ENCODE measurements at places on chromosomes 3 and 15. TPM values are rescaled to one million over a fixed set of nuclear protein-coding genes. Genes with fewer than 3 reads are reported as not detected.

DNA sequence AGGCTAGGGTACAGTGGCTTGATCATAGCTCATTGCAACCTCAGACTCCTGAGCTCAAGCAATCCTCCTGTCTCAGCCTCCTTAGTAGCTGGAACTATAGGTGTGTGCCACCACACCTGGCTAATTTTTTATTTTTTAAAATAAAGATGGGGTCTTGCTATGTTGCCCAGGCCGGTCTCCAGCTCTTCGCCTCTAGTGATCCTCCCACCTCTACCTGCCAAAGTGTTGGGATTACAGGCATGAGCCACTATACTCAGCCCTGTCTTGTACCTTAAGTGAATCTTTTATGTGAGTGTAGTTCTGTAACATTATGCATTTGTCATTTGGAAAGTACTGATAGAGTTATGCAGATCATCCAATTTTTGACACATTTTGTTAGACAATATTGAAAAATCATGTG, 66.9 kb upstream of the C15orf39 start:
- no peak for DNase-seq

- DNase-seq = peak; percentile 89
Measured at GRCh38 chr3:48507256-48508061, 3.5 kb upstream of the SHISA5 start.

DNA sequence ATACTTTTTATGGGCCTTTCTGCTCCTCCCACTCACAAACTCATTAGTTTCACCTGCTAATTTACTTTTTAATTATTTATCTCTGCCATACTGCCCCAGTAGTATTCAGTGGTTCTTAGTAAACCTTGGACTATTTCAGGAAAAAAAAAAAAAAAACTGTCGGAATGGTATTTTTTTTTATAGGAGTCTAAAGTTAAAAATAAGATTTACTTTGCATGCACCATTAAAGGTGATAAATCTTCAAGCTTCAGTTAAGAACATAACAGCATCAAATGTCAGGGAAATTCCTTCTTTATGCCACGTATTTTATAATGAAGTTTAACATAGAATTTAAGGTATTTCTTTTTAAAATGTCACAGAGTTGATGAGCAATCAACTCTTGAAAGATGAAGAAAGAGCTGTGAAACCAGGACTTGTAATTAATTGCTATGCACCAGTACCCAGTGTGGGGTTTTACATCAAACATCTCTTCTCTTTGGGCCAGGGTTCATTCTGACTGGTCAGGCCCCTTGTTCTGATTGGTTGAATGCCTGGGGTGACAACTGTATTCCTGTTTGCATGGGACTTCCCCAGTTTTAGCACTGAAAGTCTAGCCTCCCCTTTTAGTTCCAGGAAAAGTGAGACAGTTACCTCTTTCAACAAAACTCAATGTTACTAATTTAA, 40.3 kb upstream of the PTPRG start:
- peak; percentile 47 for DNase-seq

DNA sequence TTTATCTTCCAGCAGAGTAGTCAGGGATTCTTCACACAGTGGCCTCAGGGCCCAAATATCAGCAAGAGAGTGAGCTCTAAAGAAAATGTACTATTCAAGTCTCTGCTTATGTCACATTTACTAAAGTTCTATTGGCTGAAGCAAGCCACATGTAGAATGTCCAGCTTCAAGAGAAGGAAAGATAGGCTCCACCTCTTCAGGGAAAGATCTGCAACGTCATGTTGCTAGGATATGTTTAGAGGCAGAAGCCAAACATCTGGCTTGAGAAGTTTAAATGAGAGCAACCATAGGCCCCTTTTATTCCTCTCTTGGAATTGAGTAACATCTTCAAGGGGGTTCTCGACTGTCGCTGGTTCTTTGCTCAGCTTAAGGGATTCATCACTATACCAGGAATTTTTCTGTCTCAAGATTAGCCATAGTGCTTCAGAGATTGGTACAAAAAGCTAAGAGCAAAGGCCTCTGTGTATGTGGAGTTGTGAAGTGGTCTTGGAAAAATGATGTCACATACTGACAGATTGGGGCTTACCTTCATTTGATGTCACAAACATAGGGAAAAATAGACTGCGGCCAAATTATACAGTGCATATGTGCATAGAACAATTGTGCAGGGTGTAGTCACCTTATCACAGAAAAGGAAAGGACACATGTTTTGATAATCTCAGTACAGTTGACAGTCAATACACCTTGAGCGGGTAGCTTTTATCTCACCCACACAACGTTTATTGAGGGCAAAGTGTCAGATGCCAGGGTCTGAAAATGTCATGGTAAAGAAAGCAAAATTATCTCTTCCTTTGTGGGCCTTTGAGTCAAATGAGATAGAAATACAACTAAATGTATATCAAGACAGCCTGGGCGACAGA, 11.3 kb upstream of the THRB start:
- no peak for DNase-seq

DNA sequence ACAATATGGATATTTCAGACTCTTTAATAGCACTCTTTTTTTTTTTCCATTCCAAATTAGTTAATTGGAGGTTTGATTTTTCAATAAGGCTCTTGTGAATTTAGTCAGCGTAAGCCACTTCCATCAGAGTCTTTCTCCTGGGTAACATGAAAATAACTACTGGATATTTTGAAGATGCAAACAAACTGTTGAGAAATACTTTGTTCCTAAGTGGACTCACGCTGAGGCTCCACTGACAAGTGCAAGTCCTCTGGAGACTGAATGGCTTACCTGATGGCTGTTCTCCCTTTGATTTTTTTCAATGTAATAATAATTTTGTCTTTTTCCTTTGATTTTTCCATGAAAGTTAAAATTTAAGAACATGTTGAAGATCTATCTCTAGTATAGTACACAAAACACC, 26.0 kb upstream of the TM4SF1 start:
- no peak for DNase-seq

DNA sequence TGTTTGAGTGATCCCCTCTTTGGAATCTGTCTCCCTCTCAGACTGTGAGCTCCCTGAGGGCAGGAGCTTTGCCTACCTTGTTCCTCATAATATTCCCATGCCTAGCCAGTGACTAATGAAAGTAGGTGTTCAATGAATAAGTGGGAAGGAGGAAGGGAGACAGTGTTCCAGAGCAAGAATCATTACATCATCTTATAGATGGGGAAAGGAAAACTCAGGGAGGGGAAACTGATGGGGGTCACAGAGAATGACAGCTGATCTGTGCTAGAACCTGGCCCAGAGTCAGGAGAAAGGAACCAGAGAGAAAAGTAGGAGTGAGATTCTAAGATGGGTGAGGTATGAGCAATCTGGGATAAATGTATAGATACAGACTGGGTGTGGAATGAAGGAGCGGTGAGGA, 29.9 kb downstream of the LINGO1 start:
- DNase-seq = no peak

GRCh38 chr3:149816986-149817385, 4.0 kb downstream of the RNF13 start:
- no peak for DNase-seq

- DNase-seq = no peak
Measured at GRCh38 chr15:74199297-74199652, 3.3 kb downstream of the STRA6 start.

DNA sequence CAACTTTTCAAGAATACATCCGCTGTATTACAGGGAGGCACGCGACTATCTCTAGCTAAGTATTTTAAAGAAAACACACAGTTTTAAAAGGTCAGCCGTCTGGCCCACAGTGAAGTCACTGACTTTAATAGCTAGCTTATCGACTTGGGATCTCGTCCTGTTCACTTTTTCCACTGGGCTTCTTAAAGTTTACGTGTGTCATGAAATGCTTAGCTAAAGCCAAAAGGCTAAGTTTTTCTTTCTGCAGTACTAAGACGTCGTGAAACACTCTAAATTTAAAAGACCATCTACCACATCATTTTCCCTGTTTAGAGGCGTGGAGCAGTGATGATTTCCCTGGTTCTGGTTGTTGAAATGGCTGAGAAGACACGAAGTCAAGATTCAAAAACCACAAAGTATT, 27.1 kb downstream of the LRIG1 start:
- no peak for DNase-seq

DNA sequence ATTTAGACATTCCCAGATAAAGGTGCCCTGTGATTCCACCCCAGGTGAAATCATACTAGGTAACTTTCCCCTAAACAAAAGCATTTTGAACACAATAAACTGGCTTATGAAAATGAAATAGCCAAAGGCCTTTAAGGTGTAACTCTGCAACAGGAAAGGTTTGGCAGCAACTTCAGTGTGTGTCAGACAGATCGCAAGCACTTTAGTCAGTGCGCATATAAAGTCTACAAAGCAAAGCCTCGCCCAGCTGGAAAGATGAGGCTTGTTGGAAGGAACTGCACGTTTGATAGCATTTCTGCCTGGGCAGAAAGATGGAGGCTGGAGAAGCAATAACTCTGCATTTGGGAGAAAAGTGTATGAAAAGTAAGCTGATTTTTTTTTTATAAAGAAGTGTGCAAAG, 57.9 kb downstream of the PRICKLE2 start:
- no peak for DNase-seq

- DNase-seq = no peak
Measured at GRCh38 chr3:14343338-14344112, 58.9 kb upstream of the SLC6A6 start.

DNA sequence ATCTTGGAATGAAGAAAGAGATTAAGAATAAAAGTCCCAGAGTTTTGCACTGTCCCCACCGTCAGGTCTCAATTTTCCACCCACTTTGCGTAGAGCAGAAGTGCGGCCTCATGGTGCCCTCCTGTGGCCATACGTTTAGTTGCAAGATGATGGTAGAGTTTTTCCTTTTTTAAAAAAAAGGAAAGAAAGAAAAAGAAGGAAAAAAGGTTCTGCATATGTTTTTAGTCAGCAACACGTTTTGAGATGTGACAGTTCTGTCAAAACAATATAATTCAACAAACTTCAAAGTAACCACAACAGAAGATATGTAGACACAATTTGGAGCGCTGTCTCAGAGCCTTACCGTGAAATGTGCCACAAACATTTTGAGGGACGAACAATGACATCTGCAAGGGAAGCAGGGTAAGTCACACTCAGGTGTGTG, 24.6 kb downstream of the EBLN2 start:
- DNase-seq = peak; percentile 52

DNA sequence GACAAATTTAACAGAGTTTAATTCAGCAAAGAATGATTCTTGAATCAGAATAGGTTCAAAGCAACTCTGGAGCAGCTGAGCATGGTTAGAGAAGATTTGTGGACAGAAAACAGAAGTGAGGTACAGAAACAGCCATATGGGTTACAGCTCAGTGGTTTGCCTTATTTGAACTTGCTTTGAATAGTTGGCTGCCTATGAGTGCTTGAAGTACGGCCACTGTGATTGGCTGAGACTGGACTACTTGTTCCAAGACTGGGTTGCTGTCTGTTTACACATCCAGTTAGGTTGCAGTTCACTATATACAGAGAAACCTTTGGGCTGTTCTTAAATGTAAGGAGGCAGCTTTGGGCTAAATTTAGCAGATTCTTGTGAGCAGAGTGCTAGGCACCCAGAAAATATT, 79.4 kb upstream of the CADPS start:
- no peak for DNase-seq

The LRRN1 gene
- total RNA-seq = 0.21 TPM

The WDR93 gene
- not detected for total RNA-seq

The HGD gene
- total RNA-seq = 0.49 TPM

The ZNF662 gene
- total RNA-seq = not detected

Data from activated CD8-positive, alpha-beta memory T cell treated with anti-CD3 and anti-CD28 coated beads, Interleukin-2, amount 10 ng/mL, durations not matched to agents 7 days and 5 days (primary cell).